CD4-positive, alpha-beta T cell treated with Interleukin-12 subunit alpha and Interleukin-12 subunit beta, for 1 hour (primary cell): ENCODE measurements at places on chromosomes 12 and 14.

DNA sequence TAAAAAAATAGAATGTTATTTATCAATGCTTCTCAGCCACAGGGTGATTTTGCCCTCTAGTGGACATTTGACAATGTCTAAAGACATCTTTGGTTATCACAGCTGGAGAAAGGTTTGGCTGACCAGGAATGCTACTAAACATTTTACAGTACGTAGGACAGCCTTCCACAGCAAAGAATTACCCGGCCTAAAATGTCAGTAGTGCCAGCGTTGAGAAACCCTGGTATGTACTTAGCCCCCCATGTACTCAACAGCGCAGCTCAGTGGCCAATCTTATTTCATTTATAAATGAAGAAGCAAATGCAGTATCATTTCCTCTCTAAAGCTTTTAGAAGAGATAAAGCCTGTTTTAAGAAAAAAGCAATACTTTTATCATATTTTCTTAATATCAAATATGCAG is 5.8 kb downstream of the MARK3 start:
- peak; percentile 63 for DNase-seq

- DNase-seq, result peak; percentile 68
These were observed 64.8 kb upstream of the PTGR2 start for GRCh38 chr14:73786636-73787485.

DNA sequence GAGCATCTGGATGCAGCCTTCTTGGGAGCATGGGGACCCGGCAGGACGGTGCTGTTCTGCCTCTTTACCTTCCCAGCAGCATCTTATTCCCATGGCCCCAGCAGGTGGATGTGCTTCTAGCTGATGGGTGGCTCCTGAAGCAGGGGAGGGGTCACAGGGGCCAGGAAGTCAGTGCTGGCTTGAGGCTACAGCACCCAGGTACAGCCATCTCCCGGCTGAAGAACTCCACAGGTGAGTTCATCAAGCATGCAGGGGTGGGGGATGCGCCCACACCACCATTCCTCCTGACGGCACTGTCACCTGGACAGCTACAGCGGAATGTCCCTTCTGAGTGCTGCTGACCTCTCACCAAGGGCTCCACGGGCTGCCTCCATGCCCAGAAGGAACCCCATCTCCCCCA is 57.3 kb downstream of the BCL11B start:
- DNase-seq, result no peak

DNA sequence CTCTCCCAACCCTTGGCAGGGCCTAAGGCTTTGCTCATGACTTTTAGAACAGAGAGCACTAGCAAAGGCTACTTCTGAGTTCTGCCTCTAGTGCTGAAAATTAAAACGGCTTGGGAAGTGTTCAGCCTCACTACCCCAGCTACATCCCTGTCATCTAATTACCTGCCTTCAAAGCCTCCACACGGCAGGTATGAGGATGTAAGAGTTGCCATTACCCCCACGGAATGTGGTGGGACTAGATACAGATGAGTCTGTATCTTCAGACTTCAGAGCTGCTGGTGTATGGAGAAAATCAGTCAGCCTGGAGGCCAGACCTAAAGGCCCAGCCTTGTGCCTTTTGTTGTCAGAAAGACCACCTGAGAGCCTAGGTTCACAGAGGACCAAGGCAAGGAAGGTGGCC is 214.6 kb upstream of the NOS1 start:
- no peak for DNase-seq

- DNase-seq, result no peak
These were observed 1.4 kb upstream of the HMGA2 start for GRCh38 chr12:65822732-65823512.

DNA sequence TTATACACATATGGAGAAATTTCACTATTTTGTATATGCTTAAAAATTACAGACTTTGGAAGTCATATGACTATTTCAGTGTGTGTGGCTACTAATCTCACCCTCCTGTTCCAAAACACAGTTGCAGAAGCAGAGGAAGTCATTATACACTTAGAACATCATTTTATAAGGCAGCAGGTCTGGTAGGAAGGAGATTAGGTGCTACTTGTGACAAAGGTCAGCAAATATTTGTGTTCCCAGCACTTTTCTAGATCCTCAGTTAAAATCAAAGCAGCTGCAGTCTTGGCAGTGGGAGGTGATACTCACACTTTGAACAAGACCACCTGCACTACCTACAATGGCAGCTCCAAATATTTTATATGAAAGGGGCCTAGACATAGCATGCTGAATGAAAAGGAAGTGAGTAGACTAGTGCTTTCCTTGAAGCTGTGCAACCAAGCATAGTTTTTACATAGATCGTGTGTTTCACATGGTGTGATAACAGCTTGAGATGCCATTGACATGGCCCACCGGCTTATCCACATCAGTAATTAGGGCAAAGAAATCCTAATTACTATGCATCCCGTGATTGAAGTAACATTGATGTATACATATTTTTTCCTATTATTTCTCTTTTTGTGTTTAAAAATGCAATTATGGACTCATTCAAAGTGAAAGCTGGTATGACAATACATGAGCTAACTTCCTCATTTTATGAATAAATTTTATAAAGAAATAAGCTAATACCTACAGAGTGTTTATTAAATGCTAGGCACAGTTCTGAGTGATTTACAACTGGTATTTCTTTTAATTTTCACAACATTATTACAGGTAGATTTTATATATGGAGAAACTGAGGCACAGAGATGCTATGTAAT is 5.3 kb downstream of the GYS2 start:
- no peak for DNase-seq

DNA sequence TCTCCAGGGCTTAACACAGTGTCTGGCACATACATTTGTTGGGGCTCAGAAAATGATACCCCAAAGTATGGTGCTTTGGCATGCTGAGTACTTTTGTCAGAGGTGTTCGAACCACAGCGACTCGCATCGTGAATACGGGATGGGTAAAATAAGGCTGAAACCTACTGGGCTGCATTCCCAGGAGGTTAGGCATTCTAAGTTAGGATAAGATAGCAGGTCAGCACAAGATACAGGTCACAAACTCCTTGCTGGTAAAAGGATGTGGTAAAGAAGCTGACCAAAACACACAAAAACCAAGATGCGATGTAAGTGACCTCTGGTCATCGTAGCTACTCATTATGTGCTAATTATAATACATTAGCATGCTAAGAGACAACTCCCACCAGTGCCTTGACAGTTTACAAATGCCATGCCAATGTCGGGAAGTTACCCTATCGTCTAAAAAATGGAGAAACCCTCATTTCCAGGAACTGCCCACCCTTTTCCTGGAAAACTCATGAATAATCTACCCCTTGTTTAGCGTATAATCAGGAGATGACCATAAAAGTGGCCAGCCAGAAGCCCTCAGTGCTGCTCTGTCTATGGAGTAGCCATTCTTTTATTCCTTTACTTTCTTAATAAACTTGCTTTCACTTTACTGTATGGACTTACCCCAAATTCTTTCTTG is 3.3 kb upstream of the AEBP2 start:
- no peak for DNase-seq

- DNase-seq, result no peak
These were observed 187.2 kb downstream of the RPL10L start for GRCh38 chr14:46464341-46464740.

DNA sequence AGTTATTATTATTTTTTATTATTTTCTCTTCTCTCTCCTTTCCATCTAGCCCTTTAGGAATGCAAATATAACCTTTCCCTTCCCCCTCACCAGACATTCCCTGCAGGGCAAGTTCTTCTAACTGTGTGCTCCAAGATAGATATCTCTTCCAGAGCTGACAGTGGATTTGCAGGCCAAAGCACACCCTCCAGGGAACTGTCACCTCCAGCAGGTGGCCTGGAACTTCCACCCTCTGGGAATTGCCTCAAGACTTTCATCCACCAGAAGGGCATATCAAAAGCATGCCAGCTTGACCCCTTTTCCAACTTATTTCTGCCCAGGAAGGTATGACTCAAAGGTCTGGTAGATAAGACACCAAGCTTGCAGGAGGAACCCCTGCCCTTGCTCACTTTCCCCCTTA is 13.6 kb upstream of the KCNA5 start:
- no peak for DNase-seq

DNA sequence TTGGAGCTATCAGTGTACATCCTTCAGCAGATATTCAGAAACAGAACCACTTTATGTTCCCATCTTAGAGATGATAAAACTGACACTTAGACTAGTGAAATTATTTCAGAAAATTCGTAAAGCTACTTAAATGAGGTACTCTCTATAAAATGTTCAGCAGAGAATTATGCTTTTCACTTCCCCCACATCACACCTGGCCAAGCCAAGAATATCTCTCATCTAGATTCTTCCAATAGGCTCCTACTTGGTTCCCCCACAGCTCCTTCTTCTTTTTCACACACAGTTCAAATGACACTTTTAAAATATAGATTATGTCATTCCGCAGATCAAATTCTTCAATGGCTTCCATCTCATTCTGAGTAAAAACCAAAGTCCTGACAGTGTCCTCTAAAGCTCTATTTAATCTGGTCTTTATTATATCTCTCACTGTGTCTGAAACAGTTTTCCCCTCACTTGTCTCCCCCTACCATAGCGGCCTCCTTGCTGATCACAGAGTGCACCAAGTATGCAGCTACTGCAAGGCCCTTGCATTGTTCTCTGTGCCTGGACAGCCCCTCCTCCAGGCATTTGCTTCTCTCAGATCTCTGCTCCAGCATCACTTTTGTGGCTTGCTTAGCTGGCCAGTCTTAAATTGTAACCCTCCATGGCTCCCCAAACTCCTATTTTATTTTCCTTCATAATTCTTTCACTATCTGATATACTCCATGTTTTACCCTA is 736.8 kb upstream of the USP15 start:
- no peak for DNase-seq

- no peak for DNase-seq
These were observed 267.6 kb downstream of the AEBP2 start for GRCh38 chr12:19706936-19707335.

GRCh38 chr12:56565510-56566101 is 44.0 kb downstream of the RBMS2 start:
- DNase-seq, result no peak

DNA sequence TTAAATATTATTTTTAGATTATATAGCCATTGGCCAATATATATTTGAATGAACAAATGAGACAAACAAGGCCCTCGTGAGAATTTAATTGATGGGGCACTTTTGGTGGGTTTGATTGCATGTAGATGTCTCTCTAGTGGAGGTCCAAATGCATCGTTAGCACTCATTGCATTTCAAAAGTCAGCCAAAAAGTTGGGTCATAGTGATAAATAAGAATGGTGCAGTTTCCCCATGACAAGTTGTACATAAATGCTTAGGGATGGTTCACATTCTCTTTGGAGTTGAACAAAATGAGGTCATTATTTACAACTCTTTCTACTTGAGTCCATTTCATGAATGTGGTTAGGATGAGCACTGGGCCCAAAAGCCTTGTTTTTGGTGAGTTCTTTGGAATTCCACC is 1.0 kb downstream of the BEST3 start:
- DNase-seq, result no peak

DNA sequence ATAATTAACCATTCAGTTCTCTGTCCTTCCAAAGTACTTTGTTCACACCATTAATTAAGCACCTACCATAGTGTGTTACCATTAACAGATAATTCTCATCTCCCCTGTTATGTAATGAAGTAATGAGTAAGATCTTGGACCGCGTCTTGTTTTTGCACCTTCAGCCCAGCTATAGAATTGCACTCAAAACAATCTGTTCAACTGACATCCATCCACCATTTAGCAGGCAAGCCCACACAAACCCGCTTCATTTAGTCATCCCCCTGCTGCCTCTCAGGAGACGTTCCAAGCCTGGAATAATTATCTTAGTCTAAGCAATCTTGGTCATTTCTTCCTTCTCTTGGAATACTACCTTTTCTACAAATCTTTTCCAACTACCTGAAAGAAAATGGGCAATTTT is 74.4 kb downstream of the DUSP16 start:
- no peak for DNase-seq

DNA sequence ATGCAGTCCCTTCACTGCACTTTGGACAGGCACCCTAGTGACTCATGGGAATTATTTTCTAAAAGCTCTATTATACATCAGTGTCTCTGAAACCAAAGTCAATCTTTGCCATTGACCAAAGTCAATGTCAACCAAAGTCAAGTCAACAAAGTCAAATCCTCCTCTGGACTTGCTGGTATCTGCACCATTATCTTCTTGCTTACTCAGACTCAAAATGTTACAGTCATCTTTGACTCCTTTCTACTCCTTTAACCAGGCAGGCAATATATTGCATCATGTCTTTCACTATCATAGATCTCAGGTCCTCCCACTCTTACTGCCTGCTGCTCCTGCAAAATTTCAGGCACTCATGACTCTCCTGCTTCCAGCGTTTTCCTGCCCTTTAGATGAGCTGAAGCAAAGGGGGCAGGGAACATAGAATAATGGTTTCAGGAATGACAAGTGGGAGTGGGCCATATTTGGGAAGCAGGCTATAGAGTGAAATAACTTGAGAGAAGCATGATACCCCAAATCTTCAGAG is 39.2 kb downstream of the IGF1 start:
- no peak for DNase-seq

DNA sequence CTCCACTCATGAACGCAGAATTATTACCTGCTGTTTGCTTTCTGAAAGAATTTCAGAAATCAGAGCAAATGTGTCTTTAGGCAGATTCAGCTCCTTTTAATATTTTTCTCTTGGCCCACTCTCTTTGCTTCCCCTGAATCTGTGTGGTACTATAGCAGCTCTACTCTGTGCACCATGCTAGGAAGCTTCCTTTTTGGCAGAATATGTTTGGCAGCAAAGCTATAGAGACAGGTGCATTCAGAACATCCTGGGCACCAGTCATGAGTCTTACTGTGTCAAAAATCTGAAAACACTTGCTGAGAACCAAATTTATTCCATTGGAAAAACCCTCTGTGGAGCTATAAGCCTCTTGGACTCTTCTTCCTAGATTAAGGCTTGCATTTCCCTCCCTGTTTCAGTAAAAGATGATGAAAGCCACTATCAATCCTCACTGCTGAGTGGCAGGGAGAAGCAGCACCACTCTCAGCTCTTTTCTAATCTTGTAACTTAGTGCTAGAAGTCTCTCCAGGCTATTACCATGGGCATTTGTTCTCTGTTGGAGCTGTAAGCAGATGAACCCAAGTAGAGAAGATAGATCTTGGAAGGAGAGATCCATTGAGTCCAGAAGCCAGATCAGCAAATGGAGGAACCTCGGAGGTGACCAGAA is 18.2 kb downstream of the CIPC start:
- no peak for DNase-seq

DNA sequence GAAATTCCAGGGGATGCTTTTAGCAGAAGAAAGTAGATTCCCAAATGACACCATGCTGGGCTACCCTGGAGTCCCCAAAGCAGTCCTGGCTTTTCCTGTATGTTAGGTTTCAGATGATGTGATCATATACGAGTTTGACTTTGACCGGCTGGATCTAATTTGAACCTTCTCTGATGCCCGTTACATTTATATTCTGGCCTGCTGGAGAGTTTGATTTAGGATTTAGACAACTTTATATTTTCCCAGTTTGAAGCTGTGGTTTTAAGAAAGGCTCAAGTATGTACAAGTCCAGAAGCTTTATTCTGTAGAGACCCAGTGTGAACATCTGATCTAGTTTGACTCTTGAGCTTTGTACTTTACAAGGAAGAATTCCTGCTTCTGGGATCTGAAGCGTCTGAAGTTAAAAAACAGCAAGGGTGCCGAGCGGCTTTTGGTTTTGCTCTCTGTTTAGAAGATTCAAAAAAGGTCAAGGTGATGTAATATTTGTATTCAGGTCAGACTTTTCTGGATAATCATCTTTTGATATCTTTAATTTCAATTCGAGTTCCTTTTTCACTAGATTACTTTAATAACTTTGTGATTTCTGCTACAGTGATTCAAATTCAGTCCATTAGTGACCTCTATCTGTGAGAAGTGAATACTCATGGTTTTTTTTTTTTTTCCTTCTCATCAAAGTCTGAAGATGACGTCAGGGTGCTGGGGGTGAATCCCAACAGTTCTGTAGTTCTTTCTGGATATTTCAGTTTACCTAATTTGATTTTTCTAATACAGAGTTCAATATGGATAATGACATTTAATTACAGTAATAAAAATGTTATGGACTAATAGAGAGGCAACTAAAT is 6.3 kb downstream of the FLRT2 start:
- no peak for DNase-seq
